Fibroblast of skin of left quadriceps (primary cell): ENCODE measurements at places on chromosomes 11 and 22.

DNA sequence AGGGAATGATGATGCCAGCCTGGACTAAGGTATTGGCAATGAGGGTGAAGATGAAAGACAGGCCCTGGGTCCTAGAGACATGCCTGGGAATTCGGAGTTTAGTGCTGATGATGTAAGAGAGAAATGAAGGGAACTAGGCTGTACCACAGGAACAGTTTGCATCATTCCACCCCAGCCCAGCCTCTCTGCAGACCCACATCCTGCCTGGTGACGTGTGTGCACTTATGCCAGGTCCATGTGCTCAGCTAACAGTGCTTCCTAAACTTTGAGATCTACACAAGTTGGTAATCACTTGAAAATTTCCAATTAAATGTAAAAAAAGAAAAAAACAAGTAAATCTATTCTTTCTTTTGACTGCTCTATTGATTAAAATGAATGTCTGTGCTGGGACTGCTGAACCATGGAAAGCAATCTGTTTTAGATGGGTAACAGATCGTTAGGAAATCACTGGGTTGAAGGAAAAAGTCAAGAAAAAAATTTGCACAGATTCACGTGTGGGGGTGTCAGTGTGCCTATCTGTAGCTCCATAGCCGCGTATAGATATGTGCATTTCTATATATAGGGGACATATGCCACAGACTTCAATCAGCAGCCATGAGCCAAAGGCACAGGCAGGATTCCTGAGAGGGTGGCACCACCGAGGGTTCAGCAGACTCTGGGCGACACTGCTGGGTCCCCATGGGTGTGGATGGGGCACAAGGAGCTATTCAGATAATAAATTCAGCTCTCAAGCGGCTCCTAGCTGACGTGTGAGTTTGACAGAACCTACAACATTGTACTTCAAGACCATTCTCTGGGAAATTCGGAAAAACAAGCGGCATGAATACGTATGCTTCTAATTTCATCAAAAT, 131.1 kb upstream of the OPCML start:
- DNase-seq = no peak

- no peak for DNase-seq
Measured at GRCh38 chr11:19828382-19829108, 115.9 kb downstream of the NAV2 start.

GRCh38 chr11:74276581-74276980, 34.9 kb downstream of the P4HA3 start:
- no peak for DNase-seq

GRCh38 chr11:70159627-70160570, 43.2 kb upstream of the FADD start:
- no peak for DNase-seq

GRCh38 chr11:87957961-87958360, 217.3 kb downstream of the RAB38 start:
- DNase-seq = no peak

GRCh38 chr11:5847711-5848110, 6.0 kb upstream of the OR52E6 start:
- DNase-seq = no peak

GRCh38 chr11:123880912-123881311, 4.6 kb downstream of the TMEM225 start:
- DNase-seq = no peak

- no peak for DNase-seq
Measured at GRCh38 chr11:125285844-125286243, 121.3 kb downstream of the PKNOX2 start.

- no peak for DNase-seq
Measured at GRCh38 chr11:64165481-64165841, 452 bp downstream of the MACROD1 start.

DNA sequence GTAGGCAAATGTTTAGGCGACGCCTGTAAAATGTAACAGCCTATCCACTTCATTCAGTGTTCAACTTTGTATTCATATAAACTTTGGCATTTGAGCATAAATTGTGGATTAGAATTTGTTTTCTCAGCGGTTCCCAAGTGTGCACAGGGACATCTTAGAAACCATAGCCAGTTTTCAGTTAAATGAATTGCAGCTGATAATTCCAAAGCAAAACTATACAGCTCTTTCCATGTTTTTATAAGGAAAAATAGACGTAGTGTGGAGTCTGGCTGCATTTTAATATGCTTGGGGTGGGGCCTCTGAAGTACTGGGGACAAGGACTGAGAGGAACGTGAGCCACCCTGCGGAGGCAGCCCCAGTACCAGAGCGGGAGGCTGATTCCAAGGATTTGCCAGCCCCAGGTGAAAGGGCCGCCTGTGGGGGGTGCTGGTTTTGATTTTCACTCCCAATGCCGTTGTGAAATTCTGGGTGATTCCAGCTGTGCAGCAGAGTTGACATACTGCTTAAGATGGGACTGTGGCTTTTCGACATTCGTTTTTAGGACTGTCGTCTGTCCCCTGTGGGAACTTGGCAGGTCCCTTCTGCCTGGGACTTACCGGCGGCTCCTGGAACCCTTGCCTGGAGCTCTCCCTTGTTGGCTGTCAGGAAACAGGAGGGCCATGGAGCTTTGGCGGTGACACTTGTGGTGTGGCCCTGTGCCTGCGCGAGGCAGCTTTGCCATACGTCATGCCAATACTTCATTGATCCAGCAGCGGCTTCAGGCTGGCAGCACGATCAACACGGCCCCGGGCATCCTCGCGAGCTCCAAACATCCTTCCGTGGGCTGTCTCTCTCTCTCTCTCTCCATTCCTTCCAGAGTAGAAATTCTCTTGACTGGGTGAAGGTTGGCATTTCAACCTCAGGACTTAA, 370.9 kb downstream of the TBC1D22A start:
- DNase-seq = no peak

- DNase-seq = no peak
Measured at GRCh38 chr11:69704508-69705253, 859 bp upstream of the FGF19 start.

GRCh38 chr22:24327832-24328231, 57.2 kb downstream of the SPECC1L start:
- DNase-seq = no peak

DNA sequence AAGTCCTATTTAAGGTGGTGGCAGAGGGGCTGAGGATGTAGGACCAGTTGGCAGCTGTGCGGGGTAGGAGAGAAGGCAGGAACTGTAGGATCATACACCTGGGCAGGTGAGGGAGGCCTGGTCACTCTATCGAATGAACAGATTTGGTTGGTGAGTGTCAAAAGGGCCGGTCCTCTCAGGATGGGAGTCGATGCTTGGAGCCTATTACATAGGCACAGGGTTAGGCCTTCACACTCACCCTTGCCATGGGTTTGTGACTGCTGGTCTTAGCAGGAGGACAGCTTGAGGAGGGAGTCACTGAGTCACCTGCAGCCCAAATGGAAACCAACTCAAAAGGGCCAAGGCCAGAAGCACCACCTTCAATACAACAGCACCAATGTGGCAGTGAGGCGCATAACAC, 80.2 kb upstream of the NARS2 start:
- no peak for DNase-seq

GRCh38 chr11:121389651-121390050, 62.5 kb upstream of the SORL1 start:
- DNase-seq = no peak

DNA sequence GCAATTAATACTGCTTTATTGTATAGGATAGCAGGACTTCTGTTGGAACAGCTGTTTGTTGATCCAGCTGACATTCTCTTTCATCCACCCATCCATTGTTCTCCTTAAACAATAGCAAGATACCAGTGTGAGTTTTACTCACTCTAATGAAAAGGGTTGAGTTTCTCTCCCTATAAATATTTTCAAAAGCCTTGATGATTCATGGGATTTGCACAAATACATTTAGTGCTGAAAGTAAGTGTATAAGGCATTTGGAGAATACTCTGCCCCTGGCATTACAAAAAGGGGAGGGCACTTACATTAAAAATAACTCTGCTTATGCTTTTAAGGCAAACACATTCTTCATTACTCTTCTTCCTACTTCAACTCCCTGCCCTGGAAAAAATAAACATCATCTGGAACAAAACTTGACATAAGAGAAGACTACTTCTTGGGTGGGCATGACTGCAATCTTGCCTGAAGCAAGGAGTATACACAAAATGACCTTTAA, 634.9 kb downstream of the METTL15 start:
- DNase-seq = no peak

- no peak for DNase-seq
Measured at GRCh38 chr11:123448823-123449222, 18.8 kb downstream of the GRAMD1B start.

- no peak for DNase-seq
Measured at GRCh38 chr11:88692306-88693086, 355.0 kb upstream of the CTSC start.

- no peak for DNase-seq
Measured at GRCh38 chr22:20442485-20443284, 5.1 kb upstream of the SCARF2 start.

- DNase-seq = no peak
Measured at GRCh38 chr11:72012897-72013721, 14.4 kb downstream of the IL18BP start.
